ENCODE measurements at places on chromosomes 16 and 17.

DNA sequence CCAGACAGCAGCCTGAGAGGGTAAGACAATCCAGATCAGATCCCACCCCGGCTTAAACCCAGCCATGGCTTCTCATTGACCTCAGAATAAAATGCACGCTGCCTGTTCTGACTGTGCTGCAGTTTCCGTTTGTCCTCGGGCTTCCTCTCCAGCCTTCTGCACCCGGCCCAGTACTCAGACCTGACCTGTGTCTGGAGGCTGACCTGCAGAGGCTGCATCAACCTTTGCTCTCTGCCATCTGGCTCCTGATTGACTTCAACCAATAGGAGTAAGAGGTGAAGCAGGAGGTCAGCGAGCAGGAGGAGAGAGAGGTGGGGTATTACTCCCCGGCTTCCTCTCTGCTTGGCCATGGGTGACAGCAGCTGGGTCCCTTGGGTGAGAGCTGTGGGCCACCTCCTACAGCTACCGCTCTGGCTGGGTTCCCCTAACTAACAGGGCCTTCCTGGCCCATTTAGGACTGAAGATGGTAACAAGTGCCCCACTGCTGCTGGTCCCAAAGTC is 46.7 kb downstream of the C16orf82 start:
- no peak for DNase-seq

DNA sequence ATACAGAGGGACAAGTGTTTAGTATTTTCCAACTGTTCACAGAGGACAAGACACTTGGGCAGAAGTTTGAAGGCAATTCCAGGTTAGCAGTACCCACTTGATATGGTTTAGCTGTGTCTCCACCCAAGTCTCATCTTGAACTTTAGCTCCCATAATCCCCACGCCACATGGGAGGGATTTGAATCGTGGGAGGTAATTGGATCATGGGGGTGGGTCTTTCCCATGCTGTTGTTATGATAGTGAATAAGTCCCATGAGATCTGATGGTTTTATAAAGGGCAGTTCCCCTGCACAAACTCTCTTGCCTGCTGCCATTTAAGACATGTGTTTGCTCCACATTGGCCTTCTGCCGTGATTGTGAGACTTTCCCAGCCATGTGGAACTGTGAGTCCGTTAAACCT is 668.9 kb downstream of the MAF start:
- DNase-seq = no peak

DNA sequence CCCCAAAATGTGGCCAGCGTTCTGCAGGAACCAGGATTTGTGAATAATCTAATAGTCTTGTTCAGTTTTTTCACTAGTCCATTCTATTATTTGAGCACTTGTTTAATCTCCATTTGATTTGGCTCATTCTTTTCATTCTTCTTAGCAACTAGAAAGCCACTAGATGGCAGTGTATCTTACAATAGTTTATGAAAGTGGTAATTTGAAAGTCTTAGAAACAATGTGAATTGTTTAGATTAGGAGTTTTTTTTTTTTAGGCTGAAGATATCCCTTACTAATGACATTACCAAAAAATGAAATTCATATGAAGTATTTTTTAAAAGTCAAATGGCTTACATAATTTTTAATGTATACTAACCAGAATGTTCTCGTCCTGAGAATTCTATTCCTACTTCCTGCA is 6.7 kb downstream of the ERI2 start:
- no peak for DNase-seq

DNA sequence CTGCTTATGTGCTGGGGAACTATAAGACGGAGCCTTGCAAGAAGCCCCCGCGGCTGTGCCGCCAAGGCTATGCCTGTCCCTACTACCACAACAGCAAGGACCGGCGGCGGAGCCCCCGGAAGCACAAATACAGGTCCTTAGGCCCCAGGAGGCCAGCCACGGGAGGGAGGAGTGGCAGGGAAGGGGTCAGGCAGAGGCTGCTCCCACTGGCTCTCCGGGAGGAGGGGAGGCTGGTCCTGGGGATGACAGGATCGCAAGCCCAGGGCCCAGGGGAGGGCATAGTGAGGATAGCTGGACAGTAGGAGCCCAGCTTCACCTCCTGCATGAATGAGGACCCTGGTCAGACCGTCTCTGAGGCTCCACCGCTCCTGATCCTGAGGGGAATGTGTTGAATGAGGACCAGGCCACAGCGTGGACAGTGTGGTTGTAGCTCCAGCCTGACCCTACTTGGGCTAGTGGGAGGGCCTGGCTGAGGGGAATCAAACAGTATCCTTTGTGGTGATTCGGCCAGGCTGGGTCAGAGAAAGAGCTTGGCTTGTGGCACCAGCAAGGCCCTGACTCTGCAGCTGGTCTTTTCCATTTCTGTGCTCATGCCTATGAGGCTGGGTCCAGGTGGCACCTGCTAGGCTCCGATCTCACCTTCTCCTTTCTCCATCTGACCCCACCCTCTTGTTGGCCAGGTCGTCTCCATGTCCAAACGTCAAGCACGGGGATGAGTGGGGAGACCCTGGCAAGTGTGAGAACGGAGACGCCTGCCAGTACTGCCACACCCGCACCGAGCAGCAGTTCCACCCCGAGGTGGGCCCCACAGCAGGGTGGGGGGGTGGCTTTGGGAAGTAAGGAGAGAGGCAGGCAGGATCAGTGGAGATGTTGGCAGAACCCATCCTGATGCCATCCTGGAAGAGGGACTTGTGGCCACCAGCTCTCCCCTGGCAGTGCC is 28.7 kb downstream of the UNK start:
- DNase-seq = no peak

- DNase-seq = no peak
Observed at GRCh38 chr17:38672788-38673706, 1.7 kb downstream of the EPOP start.

DNA sequence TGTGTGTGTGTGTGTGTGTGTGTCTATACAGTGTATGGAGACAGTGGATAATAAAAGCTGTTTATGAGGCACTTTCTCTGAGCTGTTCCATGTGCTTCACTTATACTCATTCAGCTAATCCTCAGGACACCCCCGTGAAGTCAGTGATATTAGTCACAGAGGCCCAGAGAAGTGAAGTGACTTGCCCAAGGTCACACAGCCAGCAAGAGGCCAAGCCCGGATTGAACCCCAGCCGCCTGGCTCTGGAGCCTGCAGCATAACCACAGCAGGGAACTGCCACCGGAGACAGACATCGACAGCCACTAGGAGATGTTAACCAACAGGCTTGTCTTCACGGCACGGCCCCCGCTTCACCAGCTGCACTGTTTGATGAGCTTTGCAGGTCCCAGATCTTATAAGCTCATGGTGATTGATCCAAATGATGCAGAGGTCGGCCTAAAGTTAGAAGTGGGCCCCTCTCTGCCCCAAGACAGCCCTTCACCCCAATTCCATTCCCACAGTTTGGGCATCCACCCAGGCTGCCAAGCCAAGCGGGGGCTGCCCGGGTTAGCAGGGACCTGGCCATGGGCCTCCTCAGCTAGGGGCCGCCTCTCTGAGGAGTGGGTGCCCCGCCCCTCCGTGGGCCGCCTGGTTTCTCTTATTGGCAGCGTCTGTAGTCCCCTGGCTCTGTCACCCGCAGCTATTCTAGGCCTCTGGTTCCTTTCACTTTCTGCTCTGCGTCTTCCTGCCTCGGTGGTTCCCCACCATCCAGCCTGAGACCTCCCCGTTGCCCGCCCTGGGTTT is 30.9 kb downstream of the SOCS1 start:
- DNase-seq = peak; percentile 80

DNA sequence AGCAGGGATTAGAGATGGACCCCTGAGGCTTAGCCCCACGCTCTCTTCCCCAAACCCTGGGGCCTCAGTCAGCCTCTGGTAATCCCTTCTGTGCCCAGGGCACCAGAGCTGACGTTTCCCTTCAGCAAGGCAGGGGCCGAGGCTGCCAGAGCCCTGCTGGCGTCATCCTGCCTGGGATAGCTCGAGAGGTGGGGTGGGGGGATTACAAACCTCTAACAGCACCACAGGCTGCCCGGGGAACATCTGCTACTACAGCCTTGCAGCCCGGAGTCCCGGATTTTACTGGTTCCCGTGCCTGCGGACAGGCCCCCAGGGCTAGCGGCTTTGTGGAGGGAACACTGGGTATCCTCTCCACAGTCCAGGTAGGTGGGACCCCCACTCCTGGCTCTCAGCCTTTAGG is at the start of gene AANAT:
TSS of gene AANAT (plus strand) at position 238 of the 400 bp plus-strand sequence. CDS start 1,144 bp downstream, outside the sequence.
- no peak for DNase-seq

DNA sequence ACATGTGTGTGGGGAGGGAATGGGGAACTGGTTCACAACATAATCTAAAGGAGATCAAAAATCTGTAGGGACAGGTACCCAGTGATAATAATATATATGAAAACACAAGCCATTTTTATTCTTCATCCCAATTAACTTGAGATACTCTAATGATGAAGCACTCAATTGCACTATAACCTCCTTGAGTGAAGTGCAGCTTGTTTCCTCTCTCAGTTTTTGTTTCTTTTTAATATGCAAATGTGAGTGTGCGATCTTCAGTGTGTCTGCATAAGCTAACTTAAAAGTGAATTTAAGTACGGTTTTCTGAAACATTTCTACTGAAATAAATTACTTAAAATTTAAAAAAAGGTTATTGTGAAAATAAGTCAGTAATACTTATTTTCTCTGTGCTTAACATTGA is 623.5 kb downstream of the CDH11 start:
- DNase-seq = no peak

DNA sequence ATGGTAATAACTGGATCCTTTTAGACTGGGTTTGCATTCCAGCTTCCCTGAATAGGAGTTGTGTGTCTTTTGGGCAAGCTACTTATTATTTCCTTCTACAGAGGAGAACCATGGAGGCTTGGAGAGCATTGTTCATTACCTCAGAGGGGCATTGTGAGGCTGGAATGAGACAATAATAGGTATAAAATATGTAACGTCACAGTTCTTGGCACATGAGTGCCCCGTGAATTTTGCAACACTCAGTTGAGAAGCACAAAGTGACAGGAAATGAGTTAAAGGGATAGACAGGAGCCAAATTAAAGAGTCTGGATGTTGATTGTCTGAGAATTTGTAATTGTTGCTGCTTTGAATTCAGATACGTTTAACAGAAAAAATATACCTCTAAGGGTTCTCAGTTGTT is 92.2 kb downstream of the CDH8 start:
- DNase-seq = no peak

DNA sequence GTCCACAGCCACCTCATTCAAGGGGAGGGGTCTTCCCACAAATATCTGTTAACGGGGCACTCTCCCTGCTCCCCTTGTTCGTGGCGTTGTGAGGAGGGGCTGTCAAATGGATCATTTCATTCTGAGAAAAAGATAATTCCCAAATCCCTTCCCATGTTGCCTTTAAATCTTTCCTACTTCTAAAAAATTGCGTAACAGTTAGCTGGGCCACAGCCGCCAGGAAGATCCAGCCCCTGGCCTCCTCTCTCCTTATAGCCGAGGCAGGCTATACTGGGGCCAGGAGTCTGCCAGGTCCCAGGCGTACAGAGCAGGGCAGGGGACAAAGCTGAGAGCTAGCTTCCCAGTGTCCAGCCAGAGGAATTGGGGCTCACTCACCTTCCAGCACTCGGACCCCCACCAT is 430 bp downstream of the C16orf89 start:
- no peak for DNase-seq

DNA sequence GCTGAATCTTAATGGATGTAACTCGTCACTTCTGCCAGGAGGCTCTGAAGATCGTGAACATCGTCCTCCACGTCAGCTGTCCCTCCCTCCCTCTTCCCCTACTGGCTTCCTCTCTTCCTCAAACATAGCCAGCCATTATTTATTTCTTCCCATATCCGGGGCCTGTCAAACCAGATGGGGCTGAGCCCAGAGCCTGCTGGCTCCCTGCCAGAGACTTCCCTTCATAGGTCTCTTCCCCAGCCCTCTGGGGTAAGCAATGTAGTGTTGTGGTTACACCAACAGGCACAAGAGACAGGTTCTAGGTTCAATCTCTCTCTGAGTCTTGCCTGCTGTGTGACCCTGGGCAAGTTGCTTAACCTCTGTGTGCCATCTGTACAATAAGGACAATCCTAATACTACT is 40.1 kb upstream of the ZFP90 start:
- DNase-seq = no peak

GRCh38 chr16:29794231-29794710 is 3.7 kb downstream of the KIF22 start:
- DNase-seq = no peak

DNA sequence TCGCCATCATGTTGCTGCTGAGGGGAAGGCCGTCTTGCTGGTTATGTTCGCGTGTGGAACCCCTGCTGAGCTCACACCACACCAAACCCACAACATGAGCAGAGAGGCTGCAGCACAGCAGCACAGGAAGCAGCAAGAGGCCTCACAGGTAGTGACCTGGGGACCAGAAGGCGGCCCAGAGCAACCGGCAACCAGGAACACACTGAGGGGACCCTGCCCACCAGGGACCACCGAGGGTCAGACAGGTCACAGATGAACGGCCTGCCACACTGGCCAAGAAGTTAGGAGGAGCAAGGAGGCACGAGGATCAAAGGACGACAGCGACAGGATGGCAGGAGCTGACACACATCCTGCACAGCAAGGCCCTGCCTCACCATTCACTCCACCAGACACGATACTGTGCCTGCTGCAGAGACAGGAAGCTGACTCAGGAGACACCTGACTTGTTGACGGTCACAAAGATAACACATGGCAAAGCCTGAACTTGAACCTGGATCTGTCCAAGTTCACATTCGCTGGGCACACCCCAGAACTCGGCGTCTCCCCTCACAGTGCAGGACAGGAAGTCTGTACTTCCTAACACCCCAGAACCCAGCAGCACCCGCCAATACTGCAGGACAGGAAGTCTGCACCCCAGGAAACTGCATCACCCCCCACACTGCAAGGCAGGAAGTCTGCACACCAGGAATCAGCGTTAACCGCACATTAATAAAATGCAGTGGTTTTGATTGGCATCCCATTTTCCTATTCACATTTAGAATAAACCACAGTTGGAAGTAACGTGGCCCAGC is 98.5 kb downstream of the ZNF778 start:
- DNase-seq = peak; percentile 68

- DNase-seq = no peak
Observed at GRCh38 chr16:64182985-64183384, 938.9 kb downstream of the CDH11 start.

DNA sequence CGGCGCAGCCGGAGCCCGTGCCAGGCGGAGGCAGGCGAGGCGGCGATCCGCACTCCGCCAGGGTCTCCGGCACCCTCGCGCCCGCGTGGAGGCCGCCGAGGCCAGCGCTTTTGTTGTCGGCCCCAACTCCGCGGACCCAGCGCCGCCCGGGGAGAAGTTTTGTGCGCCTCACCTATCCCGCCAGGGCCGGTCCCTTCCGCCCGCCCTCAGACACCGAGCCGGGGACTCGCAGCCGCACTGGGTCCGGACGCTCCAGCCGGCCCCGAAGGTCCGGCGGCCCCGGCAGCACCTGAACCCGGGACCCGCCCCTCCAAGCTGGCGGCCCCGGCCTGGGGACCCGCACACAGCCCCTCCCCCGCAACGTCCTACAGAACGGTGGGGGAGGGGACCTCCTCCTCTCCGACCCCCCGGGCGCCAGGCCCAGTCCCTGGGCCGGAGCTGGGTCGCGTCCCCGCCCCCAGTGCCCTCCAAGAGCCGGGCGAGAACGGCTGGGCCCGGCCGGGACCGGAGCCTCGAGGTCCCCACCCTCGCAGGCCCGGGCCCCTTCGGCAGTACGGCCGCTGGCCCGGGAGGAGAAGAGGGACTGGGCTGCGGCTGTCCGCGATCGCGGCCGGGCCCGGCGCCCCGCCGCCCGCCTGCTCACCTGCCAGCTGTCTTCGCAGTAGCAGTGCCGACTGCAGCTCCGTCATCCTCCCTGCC is 698 bp downstream of the UBE2G1 start:
- peak; percentile 40 for DNase-seq
